ENCODE measurements at places on chromosomes 5 and 9.
A peak's percentile ranks its signal among the peaks of the same experiment; 100 is the strongest.

DNA sequence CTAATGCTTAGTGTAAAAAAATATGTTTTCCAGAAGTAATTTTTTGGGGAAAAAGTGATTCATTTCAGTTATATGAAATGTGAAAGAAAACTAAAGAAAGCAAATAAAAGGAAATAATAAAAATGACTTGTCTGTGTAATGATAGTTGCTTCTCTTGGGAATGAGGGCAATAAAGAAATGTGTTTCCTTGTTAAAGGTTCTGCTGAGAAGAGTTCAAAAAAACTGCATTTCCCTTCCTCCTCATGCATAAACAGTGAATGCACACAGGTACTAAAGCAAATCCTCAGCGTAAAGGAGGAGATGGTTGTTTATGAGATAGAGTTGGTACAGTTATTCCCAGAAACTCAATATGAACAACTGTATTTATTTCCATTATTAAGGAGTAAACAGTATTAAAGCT, 307.6 kb downstream of the GLIS3 start:
- no peak for DNase-seq

GRCh38 chr5:32828492-32828891, 117.4 kb downstream of the NPR3 start:
- no peak for DNase-seq

GRCh38 chr9:2307480-2307879, 292.3 kb downstream of the SMARCA2 start:
- DNase-seq = no peak

DNA sequence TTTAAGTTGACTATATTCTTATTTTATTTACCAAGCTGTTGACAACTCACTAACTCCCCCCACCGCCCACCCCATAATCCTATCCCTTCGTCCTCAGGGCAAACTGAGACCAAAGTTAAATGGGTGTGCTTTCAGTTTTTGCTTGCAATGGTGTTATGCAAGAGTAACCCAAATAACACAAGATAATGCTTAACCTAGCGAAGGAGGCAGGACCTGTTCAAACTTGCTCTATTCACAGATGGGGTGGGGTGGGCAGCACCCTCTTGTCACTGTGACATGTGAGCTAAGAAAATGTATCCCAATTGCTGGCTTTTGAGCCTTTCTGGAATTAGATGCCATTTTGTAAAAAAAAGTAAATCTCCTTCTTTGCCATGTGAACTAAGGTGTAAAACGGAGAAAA, 40.4 kb downstream of the GLIS3 start:
- DNase-seq = no peak

- no peak for DNase-seq
Measured at GRCh38 chr9:110844121-110844520, 175.5 kb downstream of the MUSK start.

DNA sequence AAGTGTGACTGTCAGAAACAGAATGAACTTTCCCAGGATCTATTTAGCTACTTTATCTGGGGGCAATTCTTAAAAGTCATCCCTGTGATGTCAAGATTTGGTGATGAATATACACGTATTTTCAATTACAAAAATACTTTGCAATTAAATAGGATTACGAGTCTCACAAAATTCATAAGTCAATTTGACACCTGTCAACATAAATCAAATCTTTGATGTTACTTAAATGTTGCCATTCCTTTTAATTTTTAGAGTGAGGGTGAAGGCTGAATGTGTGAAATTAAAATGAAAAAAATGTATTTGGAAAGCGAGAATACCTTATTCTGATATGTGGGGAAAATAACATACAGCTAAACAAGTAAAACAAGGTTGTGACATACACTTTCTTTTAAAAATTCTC, 202.9 kb downstream of the EPB41L4A start:
- DNase-seq = no peak

DNA sequence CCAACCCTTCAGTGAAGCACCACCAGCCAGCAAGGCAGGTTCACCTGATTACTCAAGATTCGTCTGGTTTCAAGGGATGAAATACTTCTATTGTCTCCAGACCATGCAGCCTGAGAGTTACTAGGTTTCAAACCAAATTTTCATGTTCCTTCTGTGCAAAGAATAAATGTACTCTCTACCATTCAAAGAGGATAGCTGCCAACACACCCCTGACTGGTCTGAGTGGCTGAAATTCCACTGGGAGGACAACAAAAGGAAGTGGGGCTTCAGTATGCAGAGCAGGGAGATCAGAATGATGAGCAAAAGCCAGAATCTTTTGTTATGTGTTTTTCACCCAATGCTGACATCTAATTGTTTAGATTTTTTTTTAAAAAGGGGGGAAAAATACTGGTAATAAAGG, 356.3 kb downstream of the BNC2 start:
- DNase-seq = no peak

DNA sequence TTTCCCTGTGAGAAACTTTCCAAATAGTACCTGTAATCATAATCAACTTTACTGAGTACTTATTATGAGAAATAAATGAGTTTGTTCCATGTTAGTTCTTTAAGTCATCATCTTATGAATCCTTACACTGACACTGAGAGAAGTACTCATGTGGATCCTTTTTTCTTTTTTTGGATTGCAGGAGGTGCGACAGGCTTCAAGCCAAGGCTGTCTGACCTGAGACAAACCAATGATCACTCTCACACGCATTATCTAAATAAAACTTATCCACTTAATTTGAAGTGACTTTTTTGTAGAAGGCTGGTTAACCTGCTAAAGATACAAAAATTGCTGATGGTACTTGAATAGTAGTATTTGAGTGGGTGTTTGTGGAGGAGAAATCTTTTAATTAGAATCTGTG, 39.5 kb downstream of the JAKMIP2 start:
- no peak for DNase-seq

GRCh38 chr5:102865510-102866236, 110.6 kb downstream of the PAM start:
- peak; percentile 79 for DNase-seq

DNA sequence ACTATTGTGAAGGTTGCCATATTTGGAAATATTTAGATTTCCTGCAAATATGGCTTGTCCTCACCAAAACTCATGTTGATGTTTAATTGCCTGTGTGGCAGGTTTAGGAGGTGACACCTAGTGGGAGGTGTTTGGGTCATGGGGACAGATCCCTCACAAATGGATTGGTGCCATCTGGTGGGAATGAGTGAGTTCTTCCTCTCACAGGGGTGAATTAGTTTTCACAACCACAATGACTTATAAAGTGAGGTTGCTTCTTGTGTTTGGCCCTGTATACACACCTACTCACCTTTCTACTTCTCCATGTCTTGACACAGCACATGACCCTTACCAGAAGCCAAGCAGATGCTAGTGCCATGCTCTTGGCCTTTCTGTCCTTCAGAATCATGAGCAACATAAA, 41.1 kb downstream of the ISOC1 start:
- DNase-seq = no peak

GRCh38 chr9:94818178-94818541, 91.7 kb downstream of the AOPEP start:
- DNase-seq = no peak

GRCh38 chr5:5278815-5279381, 138.8 kb downstream of the ADAMTS16 start:
- no peak for DNase-seq

- no peak for DNase-seq
Measured at GRCh38 chr5:56326770-56327169, 93.6 kb upstream of the ANKRD55 start.

- peak; percentile 42 for DNase-seq
Measured at GRCh38 chr5:149636861-149637246, 55.6 kb downstream of the ARHGEF37 start.

- peak; percentile 23 for DNase-seq
Measured at GRCh38 chr9:21576331-21577189, 94.4 kb upstream of the IFNE start.

- DNase-seq = no peak
Measured at GRCh38 chr5:175692996-175693710, 35.3 kb downstream of the HRH2 start.

- no peak for DNase-seq
Measured at GRCh38 chr5:33462456-33462855, 21.7 kb downstream of the TARS1 start.

- DNase-seq = no peak
Measured at GRCh38 chr9:31677415-31677814, 707.0 kb upstream of the ACO1 start.

DNA sequence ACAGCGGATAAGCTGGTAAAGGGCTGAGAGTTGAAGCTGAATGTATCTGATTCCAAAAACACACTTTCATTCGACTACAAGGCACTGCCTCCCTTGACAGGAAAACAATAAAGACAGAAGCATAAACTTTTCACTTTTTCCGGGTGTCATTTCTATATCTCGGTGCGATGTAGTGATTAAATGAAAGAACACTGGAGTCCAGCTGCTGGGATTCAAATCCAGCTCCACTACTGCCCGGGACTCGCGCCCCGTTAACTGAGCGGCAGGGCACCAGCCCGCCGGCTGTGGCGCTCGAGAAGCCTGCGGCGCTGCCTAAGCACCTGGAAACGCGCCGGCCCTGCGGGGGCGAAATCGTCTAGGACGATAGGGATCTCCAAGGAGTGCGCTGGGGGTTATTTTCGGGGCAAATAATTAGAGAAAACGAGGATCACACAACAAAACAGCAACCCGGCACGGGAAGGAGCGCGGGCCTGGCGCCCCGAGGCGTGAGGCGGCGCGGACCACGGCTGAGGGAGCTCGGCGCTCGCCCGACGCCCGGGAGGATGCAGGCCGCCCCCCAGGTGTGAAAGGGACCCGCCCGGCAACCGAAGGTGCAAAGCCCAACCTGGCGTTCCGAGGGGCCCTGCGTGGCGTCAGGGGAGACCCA, 837 bp downstream of the UIMC1 start:
- DNase-seq = peak; percentile 38

DNA sequence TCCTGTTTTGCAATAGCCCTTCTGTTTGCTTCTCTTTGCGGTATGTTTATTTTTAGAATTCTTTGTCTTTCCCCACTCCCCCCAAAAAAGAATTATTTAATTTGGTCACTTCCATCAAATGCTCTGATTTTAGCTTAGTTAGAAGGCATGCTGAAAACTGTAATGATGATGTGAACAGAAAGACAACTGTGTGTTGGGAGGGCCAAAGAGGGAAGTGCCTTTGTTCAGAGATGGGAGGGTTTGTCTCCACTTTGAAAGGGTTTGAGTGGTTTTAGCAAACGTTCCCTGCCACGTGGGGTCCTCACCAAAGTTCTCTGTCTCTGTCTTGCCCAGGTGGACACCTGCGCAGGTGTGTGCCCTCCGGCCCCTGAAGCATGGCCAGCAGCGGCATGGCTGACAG, 41.9 kb downstream of the SYK start:
- DNase-seq = no peak

GRCh38 chr5:120122703-120123102, 341.4 kb upstream of the PRR16 start:
- DNase-seq = no peak

DNA sequence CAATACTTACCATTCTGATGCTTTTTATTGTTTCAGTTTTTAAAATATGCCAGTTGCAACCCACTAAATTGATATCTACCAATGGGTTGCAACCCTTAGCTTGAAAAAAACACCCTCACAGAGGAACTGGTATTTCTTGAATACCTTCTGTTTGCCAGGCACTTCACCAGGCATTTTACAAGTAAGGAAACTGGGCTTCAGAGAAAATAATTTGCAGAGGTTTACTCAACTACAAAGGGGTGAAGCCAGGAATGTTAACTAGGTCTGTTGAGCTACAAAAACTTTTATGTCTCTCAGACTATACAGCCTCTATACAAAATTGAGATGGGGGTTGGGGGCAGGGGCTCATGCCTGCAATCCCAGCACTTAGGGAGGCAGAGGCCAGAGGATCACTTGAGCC, 65.0 kb downstream of the STX17 start:
- no peak for DNase-seq

- DNase-seq = no peak
Measured at GRCh38 chr5:134451936-134452505, 40.3 kb upstream of the CDKN2AIPNL start.
